ENCODE measurements at places on chromosomes 4 and X. TPM values are rescaled to one million over a fixed set of nuclear protein-coding genes. Genes with fewer than 3 reads are reported as not detected.

- DNase-seq, result peak; percentile 25
These were observed 96.6 kb downstream of the PHKA2 start for GRCh38 chrX:18887177-18887824.

DNA sequence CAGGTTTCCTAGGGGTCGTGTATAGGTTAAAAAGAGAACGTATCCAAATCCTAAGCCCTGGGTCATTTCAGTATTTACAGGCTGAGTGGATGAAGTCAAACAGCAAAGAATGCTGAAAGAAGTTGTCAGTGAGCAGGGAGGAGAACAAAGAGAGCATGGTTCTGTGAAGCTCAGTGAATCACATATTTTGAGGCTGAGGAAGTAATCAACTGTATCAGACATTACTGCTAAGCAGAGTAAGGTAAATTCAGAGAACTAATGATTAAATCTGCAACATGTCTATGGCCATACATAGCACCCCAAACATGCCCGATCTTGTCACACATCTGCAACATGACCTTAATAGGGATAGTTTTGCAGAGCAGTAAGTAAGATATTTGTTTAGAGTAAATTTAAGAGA lies 1130.3 kb downstream of the RAPGEF2 start:
- DNase-seq, result peak; percentile 78

DNA sequence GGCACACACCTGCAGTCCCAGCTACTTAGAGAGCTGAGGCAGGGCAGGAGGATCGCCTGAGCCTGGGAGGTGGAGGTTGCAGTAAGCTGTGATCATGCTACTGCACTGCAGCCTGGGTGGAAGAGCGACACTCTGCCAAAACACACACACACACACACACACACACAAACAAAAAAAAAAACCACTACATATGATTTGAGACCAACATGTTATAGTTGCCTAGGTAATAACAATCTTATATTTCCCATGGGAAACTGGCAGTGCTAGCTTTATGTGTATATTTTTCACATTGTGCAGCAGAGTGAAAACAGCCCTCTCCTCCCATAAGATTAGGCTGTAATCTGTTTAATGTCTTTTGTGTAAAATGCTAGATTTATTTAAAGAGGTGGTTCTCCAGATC lies 3.1 kb upstream of the FAM241A start:
- DNase-seq, result no peak

Gene CPLX1
- total RNA-seq, result not detected

- no peak for DNase-seq
These were observed 207.6 kb downstream of the NAF1 start for GRCh38 chr4:162959046-162959445.

- no peak for DNase-seq
These were observed 52.7 kb downstream of the IRF2 start for GRCh38 chr4:184421533-184422155.

- DNase-seq, result no peak
These were observed 668.9 kb upstream of the LCORL start for GRCh38 chr4:18690291-18690955.

Data from bronchial epithelial cell (primary cell).